ENCODE measurements at places on chromosomes 5 and 9. TPM values are rescaled to one million over a fixed set of nuclear protein-coding genes. Genes with fewer than 3 reads are reported as not detected.

DNA sequence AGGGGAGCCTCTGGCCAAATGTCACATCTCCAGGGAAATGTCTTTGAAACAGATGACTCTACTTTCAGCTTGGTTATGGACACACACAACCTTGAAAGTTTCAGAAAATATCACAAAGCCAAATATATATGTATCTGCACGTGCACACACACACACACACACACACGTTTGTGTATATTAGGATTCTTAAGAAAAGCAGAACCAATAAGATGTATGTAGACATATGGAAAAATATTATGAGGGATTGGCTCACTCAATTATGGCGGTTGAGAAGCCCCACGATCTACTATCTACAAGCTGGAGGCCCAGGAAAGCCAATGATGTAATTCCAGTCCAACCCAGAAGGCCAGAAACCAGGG is 194.9 kb downstream of the PALM2AKAP2 start:
- H3K36me3 ChIP-seq, result no peaks in the 10 kb centered on the region
- H3K4me3 ChIP-seq, result no peak overlapping the region
- no peak overlapping the region for H3K27ac ChIP-seq
- DNase-seq, result no peak
- peaks cover 5% of the 10 kb centered on the region for H3K27me3 ChIP-seq

DNA sequence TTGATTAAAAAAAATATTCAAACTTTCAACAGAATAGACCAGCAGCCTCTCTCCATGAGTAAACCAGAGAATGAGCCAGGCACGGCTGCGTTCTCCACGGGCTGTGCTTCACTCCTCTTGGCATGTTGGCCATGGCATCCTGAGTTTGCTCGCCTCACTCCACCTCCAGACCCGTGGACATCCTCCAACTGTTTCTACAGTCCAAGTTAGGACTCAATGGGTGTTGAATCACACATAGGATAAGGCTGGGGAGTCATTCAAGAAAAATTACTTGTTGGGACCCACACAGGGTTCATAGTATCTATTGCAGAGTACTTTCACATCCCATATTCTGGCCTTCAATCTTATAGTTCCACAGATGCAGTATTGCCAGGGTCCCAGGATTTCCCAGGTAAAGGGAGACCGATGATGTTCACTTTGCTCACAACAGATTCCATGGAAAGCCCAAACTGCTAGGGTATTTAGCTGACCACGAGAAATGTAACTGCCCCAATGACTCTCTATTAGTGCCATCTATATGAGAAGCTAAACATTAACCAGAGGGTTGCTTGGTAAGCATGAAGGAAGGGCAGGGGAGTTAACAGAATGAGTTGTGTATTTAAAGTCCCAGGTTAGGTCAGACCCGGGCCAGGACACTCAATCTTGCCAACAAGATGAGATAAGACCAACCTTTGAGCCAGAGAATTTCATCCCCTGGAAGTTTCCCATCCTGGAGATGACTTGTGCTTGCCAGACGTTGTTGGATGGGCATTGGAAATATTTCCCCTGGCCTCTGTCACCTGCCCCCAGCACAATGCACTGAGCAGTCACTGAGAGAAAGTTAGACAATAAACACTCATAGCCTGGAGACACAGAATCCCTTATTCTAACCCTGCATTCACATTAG is 19.7 kb upstream of the GDA start:
- no peak overlapping the region for H3K4me3 ChIP-seq
- H3K27me3 ChIP-seq, result no peaks in the 10 kb centered on the region
- DNase-seq, result no peak
- no peaks in the 10 kb centered on the region for H3K4me1 ChIP-seq
- no peaks in the 10 kb centered on the region for H3K36me3 ChIP-seq

DNA sequence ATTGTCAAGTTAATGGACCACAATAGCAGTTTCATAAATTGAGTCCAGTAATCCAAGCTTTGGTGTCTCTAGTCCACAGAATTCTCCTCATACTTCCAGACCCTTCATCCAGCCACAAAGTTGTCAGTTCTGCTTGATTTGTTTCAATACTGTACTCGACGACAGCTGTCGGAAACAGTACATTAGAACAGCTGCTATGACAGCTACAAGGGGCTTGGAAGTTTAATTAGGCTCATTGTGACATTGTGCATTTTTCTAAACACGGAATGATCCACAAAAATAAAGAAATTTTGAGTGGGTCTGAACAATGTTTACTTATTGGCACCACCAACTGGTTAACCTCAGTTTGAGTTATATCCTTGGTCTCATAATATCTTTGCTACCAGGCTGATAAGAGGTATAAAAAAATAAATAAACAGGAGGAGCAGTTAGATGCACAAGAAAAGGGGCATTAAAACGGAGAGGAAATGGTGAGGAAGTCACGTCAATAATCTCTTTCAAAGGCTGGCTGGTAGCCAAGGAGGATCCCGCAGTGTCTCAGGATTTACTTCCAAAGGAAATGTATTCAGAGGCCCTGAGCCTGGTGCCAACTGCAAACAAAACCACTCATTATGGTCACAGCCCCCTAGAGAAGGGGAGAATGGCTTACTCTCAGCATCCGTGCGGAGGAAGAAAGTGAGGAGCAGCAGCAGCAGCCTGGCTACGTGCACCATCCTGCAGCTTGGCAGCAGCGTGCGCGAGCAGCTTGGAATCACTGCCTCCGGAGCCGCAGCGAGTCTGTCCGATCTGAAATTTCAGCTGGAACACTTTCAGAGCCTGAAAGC is 933.8 kb upstream of the DMAC1 start:
- no peak for DNase-seq
- no peaks in the 10 kb centered on the region for H3K36me3 ChIP-seq
- no peak overlapping the region for H3K4me3 ChIP-seq
- H3K27me3 ChIP-seq, result no peaks in the 10 kb centered on the region

The ARHGEF39 gene
- 17.2 TPM for total RNA-seq

- H3K27me3 ChIP-seq, result no peaks in the 10 kb centered on the region
- no peaks in the 10 kb centered on the region for H3K36me3 ChIP-seq
- H3K4me1 ChIP-seq, result no peaks in the 10 kb centered on the region
- no peak for DNase-seq
Observed at GRCh38 chr5:170849374-170849773, 12.4 kb upstream of the RANBP17 start.

GRCh38 chr9:76370396-76371023 is 23.7 kb downstream of the RFK start:
- no peaks in the 10 kb centered on the region for H3K36me3 ChIP-seq
- no peak overlapping the region for H3K27ac ChIP-seq
- H3K4me3 ChIP-seq, result no peak overlapping the region
- no peaks in the 10 kb centered on the region for H3K4me1 ChIP-seq

DNA sequence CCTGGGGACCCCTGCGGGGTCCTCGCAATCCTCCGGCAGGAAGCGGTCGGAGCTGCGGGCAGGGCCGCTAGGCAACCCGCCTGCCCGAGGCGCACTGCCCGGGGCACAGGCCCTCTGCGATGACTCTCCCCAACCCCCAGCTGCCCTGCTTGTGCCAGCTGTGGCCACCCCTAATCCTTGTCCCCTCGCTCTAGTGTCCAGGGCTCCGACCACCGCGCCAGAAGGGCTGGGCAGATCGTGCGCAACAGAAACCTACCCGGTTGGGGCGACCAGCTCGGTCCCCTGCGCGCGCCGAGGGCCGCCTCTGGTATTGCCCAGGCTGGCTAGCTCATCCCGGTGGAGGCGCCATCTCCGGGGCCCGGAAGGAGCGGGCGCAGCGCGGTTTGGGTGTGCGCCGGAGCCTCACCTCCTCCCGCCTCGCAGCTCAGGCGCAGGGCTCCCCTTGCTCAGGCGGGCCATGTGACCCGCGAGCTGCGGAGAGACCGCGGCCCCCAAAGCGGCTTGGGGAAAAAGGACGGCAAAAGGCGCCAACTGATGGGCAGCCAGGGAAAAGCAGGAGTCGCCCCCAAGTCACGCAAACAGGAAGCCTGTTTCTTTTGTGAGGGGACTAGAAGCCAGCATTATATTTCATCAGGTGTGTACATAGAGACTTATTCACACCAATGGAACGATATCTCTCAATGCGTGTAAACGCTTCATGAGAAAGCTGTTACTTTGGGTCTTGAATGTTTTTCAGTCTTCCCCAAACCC is 46.8 kb upstream of the RNF20 start:
- H3K4me1 ChIP-seq, result peaks cover 12% of the 10 kb centered on the region
- peaks cover 59% of the 10 kb centered on the region for H3K27me3 ChIP-seq
- H3K27ac ChIP-seq, result no peak overlapping the region
- peak overlapping the region; percentile 6 for H3K4me3 ChIP-seq
- H3K36me3 ChIP-seq, result peaks cover 2% of the 10 kb centered on the region

DNA sequence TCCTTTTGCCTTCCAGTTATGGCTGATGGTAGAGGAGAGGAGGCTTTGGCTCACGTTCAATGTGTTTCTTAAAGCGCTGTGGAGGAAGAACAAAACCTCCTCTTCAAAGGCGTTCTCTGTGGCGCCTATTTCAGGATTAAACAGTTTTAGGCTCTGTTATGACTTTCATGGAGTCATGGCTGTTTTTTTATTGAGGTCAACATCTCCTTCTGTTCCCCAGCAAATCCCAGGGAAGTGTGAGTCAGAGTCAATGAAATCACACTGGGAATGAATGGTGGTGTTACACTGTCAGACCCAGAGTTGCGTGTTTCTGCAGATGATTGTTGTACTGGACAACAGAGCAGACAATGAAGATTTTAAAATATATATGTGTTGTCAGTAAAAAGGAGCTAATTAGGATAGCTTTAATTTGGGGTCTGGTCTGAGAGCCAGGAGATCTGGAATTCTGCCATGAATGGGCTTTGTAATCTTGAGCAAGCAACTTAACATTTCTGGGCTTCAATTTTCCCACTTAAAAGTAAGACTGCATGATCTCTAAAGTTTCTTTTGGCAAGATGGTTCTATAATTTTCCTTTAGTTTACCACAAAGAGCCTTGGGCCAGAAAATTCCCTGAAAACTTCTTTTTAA is 240.7 kb downstream of the CSNK1G3 start:
- no peak overlapping the region for H3K4me3 ChIP-seq
- no peaks in the 10 kb centered on the region for H3K27me3 ChIP-seq
- no peaks in the 10 kb centered on the region for H3K4me1 ChIP-seq
- H3K27ac ChIP-seq, result no peak overlapping the region

The MORN5 gene
- not detected for total RNA-seq

The ANKRD33B gene
- 5.5 TPM for total RNA-seq

DNA sequence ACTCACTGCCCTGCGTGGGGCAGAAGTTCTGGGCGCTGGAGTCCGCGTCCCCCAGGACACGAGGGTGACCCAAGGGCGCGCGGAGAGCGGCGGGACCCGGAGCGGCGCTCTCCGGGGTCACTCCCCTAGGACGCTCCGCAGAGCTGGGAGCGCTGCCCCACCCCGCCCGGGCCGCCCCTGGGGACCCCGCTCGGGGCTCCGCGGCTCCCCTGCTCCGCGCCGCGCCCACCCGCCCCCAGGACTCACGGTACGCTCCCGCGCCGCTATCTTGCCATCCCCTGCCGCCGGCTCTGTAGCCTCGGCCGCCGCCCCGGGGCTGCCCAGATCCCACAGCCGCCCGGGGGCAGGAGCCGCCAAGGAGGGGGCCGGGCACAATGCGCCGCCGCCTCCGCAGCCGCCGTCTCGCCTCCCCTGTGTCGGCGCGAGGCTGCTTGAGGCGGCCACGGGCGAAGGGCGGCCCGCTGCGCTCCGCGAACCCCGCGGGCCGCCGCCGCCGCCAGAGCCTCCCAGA is 303 bp downstream of the LIFR start:
- peaks cover 61% of the 10 kb centered on the region for H3K27me3 ChIP-seq
- no peak for DNase-seq
- H3K36me3 ChIP-seq, result no peaks in the 10 kb centered on the region
- no peak overlapping the region for H3K4me3 ChIP-seq
- H3K27ac ChIP-seq, result no peak overlapping the region

The CTXN3 gene
- total RNA-seq, result not detected

Measured in activated CD8-positive, alpha-beta T cell treated with anti-CD3 and anti-CD28 coated beads, Interleukin-2, amount 10 ng/mL, durations not matched to agents 7 days and 5 days (primary cell).